ENCODE measurements at places on chromosomes 11 and 22.

- no peak for DNase-seq
These were observed 169.3 kb upstream of the E2F8 start for GRCh38 chr11:19410032-19410431.

- no peak for DNase-seq
These were observed 4.2 kb downstream of the UNC93B1 start for GRCh38 chr11:67999704-68000103.

DNA sequence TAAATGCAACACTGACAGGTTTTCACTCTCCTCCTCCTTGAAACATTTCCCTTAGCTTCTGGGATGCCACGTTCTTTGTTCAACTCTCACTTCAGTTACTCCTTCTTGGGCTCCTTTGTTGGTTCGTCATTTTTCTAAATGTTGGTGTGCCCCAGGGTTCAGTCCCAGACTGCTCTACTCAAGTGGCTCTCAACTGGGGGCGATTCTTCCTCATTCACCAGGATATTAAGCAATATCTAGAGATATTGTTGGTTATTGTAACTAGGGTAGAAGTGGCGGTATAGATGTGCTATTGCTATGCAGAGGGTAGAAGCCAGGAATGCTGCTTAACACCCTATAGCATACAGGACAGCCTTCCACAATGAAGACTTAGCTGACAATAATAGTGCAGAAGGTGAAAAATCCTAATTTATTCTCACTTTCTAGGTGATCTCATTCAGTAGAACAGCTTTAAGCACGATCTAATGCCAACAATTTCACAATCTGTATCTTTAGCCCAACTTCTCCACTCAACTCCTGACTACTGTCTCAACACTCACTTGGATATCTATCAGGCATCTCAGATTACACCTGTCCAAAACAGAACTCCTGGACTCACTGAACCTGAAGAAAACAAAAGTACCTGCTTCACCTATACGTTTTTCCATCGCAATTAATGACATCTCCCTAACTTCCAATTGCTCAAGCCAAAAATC is 4.6 kb downstream of the NUP160 start:
- no peak for DNase-seq

- DNase-seq = no peak
These were observed 2.6 kb downstream of the HDAC10 start for GRCh38 chr22:50248196-50249081.

DNA sequence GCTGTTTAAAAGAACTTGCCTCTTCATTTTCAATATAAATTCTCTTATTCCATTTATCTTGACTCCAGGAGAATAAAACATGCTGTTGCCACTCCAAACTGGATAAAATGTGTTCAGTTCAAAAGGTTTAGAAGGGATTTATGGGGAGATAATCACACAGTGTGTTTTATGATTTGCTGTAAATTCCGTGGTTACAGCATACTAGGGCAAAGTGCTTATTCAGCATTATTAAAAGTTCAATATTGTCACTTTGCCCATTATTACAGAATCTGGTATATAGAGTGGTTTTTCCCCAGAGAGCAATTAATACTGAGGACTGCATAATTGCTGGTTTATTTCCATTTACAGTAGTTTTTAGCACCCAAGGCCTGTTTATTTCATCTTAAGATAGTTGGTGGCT is 780.9 kb upstream of the RAG2 start:
- no peak for DNase-seq

GRCh38 chr22:23251445-23252093 is 71.3 kb downstream of the BCR start:
- no peak for DNase-seq

DNA sequence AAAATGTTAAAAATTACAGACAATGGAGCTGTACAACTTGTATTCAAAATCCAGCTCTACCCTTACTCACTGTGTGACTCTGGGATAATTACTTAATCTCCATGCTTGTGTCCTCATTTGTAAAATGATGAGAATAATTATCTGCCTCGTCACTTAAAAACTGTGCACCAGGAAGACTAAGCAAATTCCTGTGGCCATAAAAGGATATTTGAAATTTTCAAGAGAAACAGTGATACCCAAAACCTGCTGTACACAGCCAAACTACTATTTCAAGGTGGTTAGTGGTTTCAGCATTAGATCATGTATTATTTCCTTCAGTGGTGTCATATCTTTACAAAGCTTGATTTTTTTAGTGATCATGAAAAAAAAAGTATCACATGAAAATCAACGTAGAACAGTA is 136.9 kb downstream of the METTL15 start:
- no peak for DNase-seq

- DNase-seq = no peak
These were observed 29.2 kb downstream of the PDGFD start for GRCh38 chr11:104134745-104135144.

- no peak for DNase-seq
These were observed 8.0 kb upstream of the CSRP3 start for GRCh38 chr11:19209617-19210370.

GRCh38 chr11:1532606-1533341 is 39.3 kb downstream of the DUSP8 start:
- DNase-seq = no peak
